Uterus (tissue), 4 donors: ENCODE measurements at places on chromosomes 1 and 21.
A peak's percentile ranks its signal among the peaks of the same experiment; 100 is the strongest.

GRCh38 chr1:64043288-64043687, 160.1 kb upstream of the UBE2U start:
- H3K36me3 ChIP-seq: no peaks in the 10 kb centered on the region
- no peak for DNase-seq
- peak overlapping the region; percentile 82 for H3K27ac ChIP-seq
- no peaks in the 10 kb centered on the region for H3K4me1 ChIP-seq
- no peaks in the 10 kb centered on the region for H3K27me3 ChIP-seq

DNA sequence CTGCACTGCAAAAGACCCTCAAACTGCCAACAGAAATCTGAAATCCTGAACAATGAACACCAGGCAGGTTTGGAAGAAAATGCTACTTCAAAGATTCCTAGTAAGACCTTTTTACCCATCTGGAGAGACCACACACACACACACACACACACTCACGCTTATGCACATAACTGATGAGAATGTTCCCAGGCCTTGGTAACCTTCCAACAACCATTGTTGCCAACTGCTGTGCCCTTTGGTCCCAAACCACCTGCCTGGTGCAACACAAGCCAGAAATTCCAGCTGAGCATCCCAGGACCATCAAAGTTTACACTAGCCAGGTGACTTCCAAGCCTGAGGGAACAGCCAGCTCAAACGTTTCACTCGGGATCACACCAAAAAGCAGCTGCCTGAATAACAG, 56.9 kb downstream of the SEC16B start:
- no peaks in the 10 kb centered on the region for H3K4me1 ChIP-seq
- no peaks in the 10 kb centered on the region for H3K27me3 ChIP-seq
- H3K4me3 ChIP-seq: no peak overlapping the region
- no peak for DNase-seq

DNA sequence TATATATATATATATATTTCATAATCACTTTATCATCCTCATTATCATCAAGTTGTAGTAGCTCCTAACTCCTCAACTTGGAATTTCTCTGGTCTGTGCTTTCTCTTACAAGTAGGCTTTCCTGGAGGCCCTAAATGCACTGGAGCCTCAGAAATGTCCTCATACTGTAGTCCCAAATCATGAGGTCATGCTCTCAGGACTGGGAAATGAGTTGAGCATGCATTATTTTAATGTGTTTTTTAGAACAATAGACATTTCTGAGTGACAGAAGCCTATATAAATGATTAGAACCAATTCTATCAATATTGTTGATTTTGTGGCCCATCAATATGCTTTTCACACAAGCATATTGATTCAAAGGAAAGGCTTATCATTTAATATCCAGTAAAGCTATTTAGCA, 42.9 kb upstream of the C1orf105 start:
- no peak overlapping the region for H3K27ac ChIP-seq
- H3K4me3 ChIP-seq: no peak overlapping the region
- no peak for DNase-seq
- no peaks in the 10 kb centered on the region for H3K36me3 ChIP-seq
- H3K4me1 ChIP-seq: no peaks in the 10 kb centered on the region

- H3K4me1 ChIP-seq: no peaks in the 10 kb centered on the region
- no peaks in the 10 kb centered on the region for H3K27me3 ChIP-seq
- no peak overlapping the region for H3K27ac ChIP-seq
- H3K4me3 ChIP-seq: no peak overlapping the region
- no peak for DNase-seq
Observed at GRCh38 chr1:44777969-44778635, 2.8 kb downstream of the RPS8 start.

- H3K4me3 ChIP-seq: no peak overlapping the region
- no peaks in the 10 kb centered on the region for H3K4me1 ChIP-seq
- no peaks in the 10 kb centered on the region for H3K36me3 ChIP-seq
- no peak for DNase-seq
- H3K27ac ChIP-seq: no peak overlapping the region
- H3K27me3 ChIP-seq: no peaks in the 10 kb centered on the region
Observed at GRCh38 chr1:15014516-15014915, 139.0 kb upstream of the TMEM51 start.
